ENCODE measurements at places on chromosomes 12 and 14.
A peak's percentile ranks its signal among the peaks of the same experiment; 100 is the strongest.

DNA sequence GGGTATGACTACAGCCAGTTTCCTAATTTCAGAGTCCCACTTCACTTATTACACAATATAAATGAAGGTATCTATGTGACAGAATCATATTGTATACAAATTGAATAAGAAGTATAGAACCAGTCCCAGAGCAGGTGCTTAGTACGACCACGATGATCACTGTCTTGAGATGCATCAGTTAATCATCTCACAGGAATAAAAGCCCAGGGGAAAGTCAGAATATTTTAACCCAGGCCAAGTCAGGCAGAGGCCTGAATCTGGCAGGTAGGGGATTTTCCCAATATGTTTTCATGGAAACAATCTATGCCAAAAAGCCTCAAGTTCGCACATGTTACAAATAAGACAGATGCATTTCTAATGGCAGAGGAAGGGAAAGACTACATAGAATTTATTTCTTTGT is 758.4 kb downstream of the BCL11B start:
- no peak for DNase-seq

DNA sequence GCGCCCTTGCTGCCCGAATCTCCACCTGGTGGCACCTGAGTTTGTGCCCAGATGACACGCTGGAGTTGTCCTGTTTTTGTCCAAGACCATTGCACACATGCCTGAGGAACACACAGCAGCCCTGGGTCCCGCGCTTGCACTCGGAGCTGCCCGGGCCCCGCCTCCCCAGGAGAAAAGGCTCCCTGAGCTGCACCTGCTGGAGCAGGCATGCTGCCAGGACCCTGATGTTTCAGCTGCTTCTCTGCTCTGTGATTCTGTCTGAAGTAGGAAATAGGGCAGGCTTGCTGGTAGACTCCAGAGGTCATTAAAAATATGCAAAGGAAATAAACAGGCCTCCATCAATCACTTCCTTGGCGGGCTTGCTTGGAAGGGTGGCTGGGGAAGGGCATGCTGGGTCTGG is 271.6 kb downstream of the CACNA1C start:
- DNase-seq: no peak

GRCh38 chr12:29783773-29784666 is at the start of gene TMTC1:
Gene TMTC1 (minus strand): TSS chr12:29783942. CDS start chr12:29783751, 191 bp downstream.
- no peak for DNase-seq

GRCh38 chr12:18811273-18811672 is 73.4 kb downstream of the CAPZA3 start:
- no peak for DNase-seq

GRCh38 chr14:81303258-81303935 is 82.6 kb upstream of the GTF2A1 start:
- DNase-seq: no peak

- DNase-seq: no peak
These were observed 83.3 kb downstream of the SCARB1 start for GRCh38 chr12:124780336-124780735.

- DNase-seq: no peak
These were observed 124.1 kb downstream of the STXBP6 start for GRCh38 chr14:24925771-24926374.

GRCh38 chr12:62882696-62883095 is 52.3 kb downstream of the PPM1H start:
- no peak for DNase-seq

DNA sequence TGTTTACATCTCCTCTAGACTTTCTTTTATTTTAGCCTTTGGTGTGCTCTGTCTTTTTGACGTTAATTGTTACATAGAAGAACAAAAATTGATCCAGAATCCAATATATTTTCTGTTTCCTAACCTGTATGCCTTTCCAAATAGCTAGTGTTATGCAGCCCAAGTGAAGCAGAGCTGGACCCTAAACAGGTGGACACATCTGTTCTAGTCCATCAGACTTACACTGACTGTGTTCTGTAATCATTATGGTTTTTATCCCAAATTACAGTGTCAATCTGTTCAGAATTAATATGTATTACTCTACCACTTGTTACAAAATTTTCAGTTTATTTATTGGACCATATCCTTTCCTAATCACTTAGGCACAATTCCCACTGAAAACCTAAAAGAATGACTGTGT is 176.8 kb upstream of the FOXG1 start:
- DNase-seq: no peak

GRCh38 chr12:94109160-94109559 is 39.2 kb upstream of the PLXNC1 start:
- no peak for DNase-seq

DNA sequence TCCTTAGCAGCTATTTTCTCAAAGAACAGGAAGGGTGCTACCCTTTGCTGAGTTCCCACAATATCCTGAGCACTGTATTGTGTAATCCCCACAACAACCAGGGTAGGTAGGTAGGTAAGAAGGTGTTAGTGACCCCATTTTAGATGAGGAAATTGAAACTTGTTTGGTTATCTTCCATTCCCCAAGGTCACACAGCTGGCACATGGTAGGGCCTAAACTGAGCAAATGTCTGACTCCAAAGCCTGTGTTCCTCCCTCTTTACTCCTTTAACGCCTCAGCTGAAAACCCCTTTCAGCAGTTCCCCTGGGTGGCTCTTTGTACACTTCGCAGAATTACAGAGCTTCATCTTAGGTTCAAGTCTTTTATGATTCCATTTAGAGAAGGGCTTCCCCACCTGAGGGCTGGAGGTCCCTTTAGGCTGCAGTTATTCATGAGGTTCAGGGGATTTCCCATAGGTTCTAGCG is 26.5 kb upstream of the RIC8B start:
- no peak for DNase-seq

DNA sequence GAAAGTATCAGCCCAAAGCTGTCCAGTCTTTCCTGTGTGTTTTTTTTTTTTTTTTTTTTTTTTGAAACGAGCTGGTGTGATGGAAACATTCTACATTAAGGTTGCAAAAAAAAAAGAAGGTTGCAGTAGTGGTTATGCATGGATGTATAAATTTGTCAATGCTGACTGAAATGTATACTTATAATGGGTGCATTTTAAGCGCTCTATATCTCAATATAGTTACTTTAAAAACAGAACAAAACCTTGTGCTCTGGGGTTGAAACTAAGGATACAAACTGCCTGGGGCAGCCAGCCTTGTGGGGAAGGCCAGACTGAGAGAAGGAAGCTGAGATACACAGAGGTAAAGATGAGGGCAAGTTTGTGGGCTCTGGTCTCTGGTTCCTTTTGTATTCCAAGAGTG is 87.3 kb upstream of the RMST start:
- DNase-seq: no peak

- no peak for DNase-seq
These were observed 987 bp downstream of the CCER1 start for GRCh38 chr12:90953956-90954421.

GRCh38 chr12:108305520-108305919 is 33.6 kb downstream of the CMKLR1 start:
- peak; percentile 4 for DNase-seq

DNA sequence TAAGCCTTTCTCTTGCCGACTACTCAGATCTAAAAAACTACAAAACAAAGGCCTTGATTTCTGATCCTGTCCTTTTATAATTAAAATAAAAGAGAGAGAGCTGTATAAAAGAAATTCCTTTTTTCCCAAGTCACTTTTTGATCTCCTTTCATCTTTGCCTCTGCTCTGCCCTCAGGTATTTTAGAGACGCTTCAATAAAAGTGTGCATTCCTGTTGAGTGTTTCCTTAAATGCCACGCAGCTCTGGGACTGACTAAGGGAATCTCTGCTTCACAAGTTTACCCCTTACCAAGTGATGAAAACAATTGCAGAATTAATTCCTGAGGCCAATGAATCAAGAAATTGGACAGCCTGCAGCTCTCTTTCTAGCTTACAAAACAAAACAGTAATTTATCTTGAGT is 1109.8 kb downstream of the TMTC2 start:
- DNase-seq: no peak

DNA sequence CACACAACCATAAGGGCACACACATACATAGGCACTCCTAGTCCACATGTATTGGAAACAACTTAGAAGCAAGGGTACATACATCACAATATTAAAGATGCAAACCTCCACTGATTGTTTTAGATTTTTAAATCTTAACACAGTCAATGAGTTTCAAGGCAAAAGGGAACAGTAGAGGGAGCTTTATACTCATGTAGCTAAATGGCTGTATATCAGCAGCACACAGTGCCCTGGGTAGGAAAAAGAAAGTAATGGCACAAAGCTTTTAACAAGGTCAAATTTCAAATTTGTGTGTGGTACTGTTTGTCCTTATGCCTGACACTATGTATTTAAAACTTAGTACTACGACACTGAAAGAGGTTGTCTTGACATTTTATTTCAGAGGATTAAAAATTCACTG is 262.0 kb downstream of the MED13L start:
- DNase-seq: no peak

GRCh38 chr12:88684170-88684569 is 103.9 kb upstream of the KITLG start:
- no peak for DNase-seq

DNA sequence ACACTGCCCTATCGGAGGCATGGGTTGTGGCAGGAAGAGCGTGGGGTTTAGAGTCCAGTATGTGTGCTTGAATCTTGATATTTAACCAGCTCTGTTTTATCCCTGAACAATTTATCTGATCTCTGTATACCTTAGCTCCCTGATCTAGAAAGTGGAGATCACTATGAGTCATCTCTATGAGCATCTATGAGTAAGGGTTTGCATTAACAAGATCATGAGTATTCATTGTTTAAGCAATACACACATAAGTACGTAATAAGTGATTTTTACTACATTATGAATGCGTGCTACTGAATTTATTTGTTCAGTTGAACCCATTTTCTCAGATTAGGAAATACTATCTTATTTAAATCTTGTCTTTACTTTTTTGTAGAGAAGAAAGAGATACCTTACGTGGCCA is 49.4 kb downstream of the GPATCH2L start:
- DNase-seq: no peak

GRCh38 chr12:52199294-52199919 is 7.6 kb upstream of the KRT80 start:
- no peak for DNase-seq

- DNase-seq: no peak
These were observed 115.9 kb downstream of the FGD4 start for GRCh38 chr12:32515137-32515873.

DNA sequence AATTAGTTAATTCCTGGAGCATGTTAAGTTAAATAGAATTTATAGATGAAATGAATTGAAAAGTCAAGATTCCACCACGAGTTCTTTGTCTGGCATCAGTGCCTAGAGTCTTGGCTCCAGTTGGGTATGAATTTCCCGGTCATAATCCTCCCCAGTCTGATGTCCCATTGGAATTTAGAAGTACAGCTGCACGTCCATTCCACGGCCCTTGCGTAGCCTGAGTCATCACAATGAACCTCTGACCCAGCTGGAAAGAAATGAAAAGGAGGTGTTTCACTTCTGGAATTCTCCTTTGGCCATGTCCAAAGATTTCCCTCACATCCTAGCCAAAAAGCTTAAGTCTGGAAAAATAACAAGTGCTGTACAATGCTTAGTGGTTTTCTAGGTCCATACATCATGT is 122.7 kb downstream of the KICS2 start:
- DNase-seq: no peak

DNA sequence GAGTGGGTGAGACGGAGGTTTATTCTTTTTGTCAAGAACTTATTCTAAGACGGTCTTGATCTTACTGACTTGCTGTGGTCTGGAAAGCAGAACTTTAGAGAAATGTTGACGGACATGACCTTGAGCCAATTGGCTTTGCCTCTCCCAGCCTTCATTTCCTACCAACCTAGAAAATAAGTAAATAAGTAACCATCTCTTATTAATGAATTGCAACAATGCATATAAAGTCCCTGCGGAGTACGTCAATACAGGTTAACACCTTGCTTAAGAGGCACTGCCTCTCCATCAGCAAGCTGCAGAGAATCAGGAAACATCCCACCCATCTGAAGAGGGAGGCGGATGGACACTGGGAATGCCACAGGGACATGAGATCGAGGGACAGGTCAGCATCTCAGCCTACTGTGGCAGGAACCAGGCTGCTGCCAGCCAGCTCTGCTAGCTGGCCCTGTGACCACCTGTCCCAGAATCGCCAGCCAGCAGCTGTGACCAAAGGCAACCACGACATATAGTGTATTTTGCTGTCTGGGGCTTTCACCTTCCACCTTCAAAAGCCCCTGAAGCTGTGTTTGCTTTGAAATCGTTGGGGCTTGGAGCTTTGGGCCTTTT is 208.3 kb downstream of the BCL11B start:
- DNase-seq: no peak

GRCh38 chr14:105201925-105202513 is 20.9 kb upstream of the NUDT14 start:
- DNase-seq: no peak

DNA sequence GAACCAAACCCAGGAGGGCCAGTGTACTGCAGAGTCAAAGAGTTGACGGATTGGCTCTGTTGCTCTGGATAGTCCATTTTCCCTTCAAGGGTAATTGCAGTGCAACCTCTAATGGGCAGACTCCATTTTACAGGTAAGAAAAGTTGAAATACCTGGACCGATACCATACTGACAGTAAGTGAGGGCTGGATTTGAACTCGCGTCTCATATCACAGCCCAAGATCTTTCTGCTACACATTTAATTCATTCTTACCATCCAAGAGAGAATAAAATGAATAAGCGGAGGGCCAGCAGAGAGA is 356 bp upstream of the ZC3H14 start:
- DNase-seq: no peak

DNA sequence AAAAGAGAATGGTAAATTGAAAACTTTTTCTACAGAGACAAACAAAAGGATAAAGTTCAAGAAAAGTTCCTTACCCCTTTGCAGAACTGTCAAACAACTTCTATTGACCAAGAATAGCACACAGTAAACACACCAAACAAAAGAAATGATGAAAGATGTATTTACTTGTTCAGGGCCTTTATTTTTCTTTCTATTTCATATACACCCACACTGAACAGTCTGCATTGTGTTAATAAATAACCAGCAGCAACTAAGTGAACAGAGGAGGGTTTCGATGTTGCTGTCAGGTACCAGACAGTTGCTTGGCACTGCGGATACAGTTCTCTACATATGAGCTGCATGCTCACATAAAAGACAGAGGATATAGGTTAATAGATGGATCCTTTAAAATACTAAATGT is 122.1 kb downstream of the SOX5 start:
- DNase-seq: no peak

Measured in activated CD4-positive, alpha-beta T cell treated with anti-CD3 and anti-CD28 coated beads, Interleukin-2, amount 50 U/mL, for 1 hour (primary cell).